Left lobe of liver (tissue), 2 donors: ENCODE measurements at places on chromosomes 7 and 10.
A peak's percentile ranks its signal among the peaks of the same experiment; 100 is the strongest.

- no peak for DNase-seq
Observed at GRCh38 chr10:48467669-48468068, 137.2 kb downstream of the ARHGAP22 start.

GRCh38 chr10:77359950-77360520 is 277.6 kb downstream of the KCNMA1 start:
- no peak for DNase-seq

DNA sequence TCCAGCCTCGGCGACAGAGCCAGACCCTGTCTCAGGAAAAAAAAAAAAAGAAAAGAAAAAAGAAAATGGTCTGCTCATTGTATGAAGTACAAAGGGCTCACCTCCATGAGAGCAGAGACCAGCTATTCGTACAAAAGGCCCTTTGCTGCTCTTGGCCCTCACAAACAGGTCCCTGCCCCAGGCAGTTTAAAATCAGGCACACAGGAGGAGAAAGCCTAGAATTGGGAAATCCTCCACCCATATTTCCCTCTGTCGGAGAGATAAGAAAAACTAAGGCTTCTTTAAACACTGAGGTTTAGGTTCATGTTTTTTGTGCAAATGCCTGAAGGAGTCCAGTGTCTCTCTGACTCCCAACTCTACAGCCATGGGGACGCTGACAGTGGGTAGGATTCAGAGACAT is 15.1 kb downstream of the GNA12 start:
- DNase-seq = no peak

DNA sequence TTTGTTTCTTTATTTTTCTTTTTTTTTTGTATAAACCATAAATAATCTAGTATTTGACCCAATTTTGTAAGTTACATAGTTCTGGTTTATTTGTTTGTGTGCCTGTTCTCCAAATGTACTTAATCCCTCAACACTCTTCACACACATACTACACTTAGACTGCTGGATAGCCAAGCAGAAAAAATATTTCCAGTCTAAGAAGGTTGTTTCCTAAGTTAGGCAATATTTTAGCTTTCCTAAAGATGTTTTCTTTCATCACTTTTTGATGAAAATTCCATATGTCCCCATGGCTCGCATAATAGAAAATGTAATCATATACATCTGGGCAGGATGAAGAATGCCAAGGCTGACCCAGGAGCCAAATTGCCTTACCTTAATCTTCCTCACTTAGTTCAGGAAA is 105.3 kb downstream of the PPP1R3A start:
- no peak for DNase-seq

DNA sequence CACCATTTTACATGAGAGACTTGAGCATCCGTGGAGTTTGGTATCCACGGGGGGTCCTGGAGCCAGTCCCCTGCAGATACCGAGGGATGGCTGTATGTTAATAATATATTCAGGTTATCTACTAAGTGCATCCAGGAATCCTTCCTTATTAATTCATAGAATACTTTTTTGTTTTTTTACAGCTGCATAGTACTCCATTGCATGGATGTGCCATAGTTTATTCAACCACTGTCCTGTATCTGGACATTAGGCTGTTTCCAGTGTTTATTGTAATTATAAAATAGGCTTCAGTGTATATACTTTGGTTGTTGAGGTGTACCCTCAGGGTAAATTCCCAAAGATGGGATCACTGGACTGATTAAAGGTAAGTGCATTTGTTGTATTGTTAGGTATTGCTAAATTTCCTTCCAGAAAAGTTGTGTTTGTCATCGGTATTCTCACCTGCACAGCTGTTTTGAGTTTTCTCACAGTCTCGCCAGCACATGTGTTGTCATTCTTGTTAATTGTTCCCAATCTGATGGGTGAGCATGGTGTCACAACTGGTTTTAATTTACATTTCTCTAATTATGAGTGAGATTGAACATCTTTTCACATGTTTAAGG is 55.1 kb downstream of the INPP5F start:
- no peak for DNase-seq

GRCh38 chr10:130623680-130624267 is 487.6 kb downstream of the GLRX3 start:
- no peak for DNase-seq

- DNase-seq = no peak
Observed at GRCh38 chr10:69757553-69758309, 44.0 kb upstream of the COL13A1 start.

GRCh38 chr10:84862551-84862950 is 534.2 kb downstream of the CCSER2 start:
- no peak for DNase-seq

DNA sequence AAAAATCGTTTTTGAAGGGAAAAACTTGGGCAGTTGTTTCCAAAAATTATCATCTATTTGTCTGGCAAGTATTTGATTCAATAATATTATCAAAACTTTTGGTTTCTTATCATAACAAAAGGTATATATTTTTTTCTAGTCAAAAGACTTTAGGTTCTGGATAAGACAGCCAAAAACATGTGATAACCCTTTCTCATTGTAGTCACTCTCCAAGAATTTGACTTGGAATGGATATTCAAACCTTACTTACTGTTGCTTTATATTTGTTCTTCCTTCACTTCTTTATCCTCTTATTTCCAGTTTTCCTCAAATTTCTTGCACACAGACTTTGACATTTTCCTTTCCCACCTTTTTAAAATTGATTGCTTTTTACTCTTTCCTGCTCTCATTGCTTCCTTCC is 140.9 kb upstream of the FAM3C start:
- DNase-seq = no peak

DNA sequence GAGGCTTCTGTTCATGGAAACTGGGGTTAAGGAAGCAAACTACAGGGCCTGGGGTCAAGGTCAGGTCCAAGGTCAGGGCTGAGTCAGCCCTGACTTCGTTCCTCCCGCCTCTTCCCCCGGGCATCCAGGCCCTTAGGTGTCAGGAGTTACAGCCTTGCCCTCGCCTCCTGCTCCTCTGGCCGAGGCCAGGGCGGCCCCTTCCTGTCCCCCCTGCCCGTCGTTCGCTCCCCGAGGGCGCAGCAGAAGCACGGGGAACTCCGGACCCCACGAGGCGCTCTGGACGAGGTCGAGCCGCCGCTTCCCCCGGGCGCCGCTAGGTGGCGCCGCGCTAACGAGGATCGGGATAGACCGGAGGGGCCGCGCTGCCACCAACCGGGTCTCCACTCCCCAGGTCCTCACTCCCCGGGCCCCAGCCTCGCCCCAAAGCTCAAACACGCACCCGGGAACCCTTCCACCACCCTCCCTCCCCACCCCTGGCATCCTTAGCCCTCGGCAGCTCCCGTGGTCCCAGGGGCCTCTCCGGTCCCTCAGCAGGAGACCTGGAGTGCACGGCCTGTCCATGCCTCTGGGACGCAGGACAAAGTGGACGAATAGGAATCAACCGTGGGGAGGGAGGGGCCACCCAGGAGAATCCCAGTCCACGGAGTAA is 59.2 kb upstream of the MYL10 start:
- peak; percentile 80 for DNase-seq

DNA sequence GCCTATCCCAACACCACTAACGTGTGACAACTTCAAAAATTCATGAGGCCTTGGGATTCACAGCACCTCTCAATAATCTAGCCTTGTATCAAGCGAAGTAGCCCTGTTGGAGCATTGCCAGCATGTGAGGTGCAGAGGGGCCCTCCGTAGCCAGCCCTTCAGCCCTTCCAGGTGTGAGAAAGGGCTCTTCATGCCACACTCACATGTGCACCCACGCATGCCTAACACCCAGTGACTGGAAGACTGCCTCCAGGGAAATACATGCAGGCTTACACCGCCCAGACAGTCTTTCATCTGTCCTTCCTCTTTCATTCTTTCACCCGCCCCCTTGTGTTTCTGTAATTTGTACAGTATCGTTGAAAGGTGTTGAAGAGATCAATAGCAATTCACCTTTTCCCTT is 26.1 kb downstream of the LRRC4 start:
- DNase-seq = no peak

- no peak for DNase-seq
Observed at GRCh38 chr10:72462261-72462660, 107.5 kb upstream of the DNAJB12 start.

- DNase-seq = peak; percentile 50
Observed at GRCh38 chr10:124906551-124907001, 35.3 kb upstream of the ZRANB1 start.

DNA sequence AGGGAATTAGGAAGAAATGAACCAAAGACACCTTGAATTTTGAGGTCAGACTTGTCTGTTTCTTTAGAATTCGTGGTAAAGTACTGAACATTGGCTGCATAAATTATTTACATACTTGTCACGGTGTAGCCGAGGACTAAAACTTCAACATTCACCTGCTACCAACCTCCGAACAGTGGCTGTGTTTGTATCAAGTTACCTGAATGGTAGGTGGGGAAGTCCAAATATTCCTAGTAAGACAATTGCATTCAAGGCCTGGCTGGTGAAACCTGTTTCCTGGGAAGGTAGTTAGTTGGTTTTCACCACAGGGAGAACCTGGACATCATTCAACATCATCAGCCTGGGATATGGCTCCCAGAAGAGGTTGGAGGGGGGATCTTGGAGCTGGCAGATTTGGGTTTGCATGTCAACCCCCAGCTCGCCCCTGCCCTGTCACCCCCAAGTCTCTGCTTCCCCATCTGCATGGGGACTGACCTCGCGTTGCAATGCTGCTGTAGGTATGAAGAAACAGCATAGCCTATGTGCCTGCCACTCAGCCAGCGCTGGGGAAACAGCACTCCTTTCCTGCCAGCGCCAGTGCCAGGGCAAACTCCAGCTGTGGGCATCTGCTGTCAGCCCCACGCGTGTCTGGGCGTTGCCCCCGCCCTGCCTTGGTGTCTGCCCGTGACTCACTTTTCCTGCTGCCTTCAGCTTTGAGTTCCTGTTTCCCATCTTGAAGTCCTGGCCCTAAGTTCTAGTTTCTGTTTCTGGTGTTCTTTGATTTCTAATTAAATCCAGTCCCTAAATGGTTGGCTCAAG is 12.7 kb upstream of the LARP4B start:
- DNase-seq = no peak

DNA sequence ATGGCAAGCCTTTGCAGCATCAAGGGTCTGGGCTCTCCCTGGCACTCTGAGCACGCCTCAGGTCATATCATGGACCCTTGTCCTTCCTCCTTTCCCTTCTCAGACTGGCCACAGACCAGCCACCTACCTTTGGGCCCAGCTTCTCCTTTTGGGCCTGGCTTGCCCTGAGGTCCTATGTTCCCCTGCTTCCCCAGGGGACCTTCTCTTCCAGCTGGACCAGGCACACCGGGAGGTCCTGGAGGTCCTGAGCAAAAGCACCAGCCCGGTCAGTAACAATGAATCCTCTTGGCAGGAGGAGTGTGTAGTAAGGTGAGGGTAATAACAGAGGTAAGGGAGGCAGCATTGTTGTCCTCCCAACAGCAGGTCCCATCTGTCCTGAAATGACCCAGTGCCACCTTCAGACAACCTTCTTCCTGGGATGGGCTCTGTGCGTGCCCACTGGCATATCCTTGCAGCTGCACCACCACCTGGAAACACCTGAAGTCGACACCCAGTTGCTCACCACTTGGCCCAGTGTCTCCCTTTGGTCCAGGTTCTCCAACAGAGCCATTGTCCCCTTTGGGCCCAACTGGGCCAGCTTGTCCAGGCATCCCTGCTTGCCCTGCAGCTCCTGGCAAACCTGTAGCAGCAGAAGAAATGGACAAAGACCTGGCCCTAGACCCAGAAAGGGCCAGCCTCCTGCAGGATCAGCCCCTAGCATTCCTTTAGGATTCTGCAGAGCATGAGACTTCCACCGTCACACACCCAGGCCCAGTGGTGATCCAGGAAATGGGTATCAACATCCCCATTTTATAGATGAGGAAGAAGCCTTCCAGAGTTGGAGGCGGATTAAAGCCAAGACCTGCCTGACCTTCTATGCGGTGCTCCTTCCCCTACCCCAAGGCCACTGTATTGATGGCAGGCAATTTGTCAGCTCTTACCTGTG is 6.4 kb downstream of the SFTPD start:
- no peak for DNase-seq

- no peak for DNase-seq
Observed at GRCh38 chr7:146713934-146714333, 597.3 kb downstream of the CNTNAP2 start.

- no peak for DNase-seq
Observed at GRCh38 chr10:30215623-30216022, 133.5 kb downstream of the MTPAP start.

DNA sequence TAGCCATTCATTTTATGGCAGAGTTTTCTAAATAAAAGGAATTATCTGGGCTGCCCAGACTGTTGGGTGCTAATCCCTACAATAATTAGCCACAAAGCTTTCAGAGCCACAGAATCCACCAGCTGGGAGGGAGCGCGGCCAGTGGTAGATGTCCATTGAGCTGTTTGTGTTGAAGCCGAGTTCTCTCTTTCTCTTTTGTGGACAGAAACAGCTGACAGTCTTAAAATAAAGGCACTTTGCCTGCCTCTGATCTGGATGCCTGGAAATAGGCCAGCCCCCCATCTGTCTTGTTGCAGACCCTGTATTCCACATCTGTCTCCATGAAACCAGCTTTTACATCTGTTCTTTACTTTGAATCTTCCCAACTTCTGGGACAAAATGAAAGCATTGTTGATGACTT is 66.1 kb downstream of the MTPN start:
- no peak for DNase-seq

- no peak for DNase-seq
Observed at GRCh38 chr7:106617860-106618259, 43.1 kb downstream of the CCDC71L start.

GRCh38 chr7:100247152-100247757 is 27.5 kb downstream of the PVRIG start:
- no peak for DNase-seq

- DNase-seq = peak; percentile 60
Observed at GRCh38 chr7:67371429-67372305, 375.0 kb downstream of the TYW1 start.

DNA sequence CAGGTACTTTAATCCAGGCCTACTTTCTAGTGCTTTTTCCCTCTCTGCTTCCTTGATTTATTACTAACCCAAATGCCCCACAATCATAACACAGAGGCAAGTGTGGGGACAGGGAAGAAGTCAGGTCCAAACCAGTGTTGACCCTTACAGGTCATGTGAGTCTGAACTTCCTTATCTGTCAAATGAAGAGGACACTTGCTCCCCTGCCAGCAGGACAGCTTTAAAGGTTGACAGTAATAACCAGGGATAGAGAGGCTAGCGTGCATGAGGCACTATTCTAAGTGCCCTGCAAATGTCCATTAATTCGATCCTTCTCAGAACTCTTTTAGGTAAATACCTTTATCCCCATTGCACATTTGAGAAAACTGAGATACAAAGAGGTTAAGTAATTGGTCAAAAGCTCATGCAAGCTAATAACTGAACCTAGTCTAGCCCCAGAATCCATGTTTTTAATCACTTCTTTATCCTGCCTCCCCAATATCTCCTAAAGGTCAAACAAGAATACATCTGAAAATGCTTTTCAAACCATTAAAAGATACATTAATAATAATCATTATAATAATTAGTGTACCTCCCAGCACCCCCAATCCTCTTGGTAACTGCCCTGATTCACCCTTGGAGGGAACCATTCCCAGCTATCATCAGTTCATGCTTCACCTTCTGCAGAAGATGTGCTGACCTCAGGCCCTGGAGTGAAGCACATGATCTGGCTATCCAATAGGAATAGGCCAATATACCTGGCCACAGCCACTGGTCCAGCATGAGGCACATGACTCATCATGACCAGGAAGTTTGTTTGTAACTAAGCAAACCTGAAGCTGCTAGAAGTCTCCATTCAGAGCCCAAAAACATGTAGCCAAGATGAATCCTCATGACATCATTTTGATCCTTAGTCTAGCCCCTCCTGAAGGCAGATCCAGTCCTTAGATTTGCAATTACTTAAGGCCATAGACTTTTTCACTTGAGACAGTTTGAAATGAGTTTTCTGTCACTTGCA is 40.7 kb downstream of the SGMS1 start:
- peak; percentile 79 for DNase-seq
